Activated naive CD4-positive, alpha-beta T cell treated with anti-CD3 and anti-CD28 coated beads, Interleukin-2, amount 50 U/mL, for 16 hours (primary cell): ENCODE measurements at places on chromosomes 6 and 20.

DNA sequence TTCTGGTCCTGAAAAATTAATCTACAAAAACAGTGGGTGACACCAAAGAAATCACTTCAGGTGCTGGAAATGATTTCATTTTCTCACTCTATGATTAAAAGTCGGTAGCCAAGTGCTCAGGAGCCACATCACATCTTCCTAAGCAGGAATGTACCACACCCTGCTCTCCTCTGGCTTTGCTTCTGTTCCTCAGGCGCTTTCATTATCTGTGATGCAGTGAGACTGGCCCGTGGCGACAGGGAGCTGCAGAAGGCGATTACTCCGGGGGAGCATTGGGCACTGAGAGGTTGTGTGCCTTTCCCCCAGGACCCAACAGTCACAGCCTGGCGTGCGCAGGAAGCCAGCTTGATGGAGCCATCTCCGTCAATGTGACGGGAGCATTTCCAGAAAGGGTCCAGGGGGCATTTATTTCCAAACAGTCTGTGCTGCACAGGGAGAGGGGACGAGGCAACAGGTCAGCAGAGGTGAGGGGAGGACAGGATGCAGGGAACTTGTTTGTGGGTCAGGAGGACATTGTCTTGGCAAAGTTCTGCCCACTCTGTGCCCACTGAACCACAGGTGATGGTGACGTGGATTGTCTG, 5.6 kb upstream of the ZNF831 start:
- DNase-seq = no peak

DNA sequence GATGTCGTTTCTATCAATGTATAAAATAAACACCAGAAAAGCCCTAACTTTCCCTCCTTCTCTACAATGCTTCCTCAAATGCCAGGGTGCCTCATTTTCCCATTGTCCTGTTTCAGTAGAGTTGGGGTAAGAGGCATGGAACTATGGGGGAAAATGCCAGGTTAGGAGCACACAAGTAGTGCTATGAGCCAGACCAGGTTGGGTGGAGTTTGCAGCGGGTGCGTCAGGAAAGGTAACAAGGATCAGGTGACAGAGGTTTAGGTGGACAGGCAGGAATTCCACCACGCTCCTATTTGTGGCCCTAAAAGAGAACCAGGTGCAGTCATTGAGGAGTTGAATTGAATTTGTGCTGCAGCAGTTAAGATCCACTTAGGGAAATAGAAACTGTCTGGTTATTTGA, 36.5 kb downstream of the SYTL3 start:
- DNase-seq = no peak

- no peak for DNase-seq
Observed at GRCh38 chr20:45704969-45705637, at the start of gene WFDC10B. WFDC10B (minus strand) TSS chr20:45705019; CDS start chr20:45685992, 19,027 bp downstream.

DNA sequence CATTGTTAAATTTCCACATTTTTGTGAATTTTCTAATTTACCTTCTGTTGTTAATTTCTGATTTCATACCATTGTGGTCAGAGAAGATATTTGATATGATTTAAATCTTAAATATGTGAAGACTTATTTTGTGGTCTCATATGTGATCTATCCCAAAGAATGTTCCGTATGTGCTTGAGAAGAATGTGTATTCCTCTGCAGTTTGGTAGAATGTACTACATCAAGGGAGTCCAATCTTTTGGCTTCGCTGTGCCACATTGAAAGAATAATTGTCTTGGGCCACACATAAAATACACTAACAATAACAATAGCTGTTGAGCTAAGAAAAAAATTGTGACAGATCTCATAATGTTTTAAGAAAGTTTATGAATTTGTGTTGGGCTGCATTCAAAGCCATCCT, 176.2 kb upstream of the PRND start:
- DNase-seq = no peak

GRCh38 chr6:2977290-2977689, 5.9 kb upstream of the SERPINB6 start:
- no peak for DNase-seq

DNA sequence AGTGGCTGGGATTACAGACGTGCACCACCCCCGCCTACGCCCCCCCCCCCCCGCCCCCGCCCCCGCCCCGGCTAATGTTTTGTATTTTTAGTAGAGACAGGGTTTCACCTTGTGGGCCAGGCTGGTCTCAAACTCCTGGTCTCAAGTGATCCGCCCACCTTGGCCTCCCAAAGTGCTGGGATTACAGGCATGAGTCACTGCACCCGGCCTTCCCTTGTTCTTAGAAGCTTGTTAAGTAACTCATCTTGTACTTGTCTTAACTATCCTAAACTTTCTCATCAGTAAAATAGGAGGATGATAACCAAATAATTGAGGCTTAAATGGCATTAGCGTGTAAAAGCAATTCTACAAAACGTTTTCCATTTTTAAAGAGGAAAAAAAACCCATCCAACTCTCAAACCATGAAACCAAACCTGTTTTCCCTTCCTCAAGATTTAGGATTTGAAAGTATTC, 4.2 kb downstream of the CDYL start:
- no peak for DNase-seq

DNA sequence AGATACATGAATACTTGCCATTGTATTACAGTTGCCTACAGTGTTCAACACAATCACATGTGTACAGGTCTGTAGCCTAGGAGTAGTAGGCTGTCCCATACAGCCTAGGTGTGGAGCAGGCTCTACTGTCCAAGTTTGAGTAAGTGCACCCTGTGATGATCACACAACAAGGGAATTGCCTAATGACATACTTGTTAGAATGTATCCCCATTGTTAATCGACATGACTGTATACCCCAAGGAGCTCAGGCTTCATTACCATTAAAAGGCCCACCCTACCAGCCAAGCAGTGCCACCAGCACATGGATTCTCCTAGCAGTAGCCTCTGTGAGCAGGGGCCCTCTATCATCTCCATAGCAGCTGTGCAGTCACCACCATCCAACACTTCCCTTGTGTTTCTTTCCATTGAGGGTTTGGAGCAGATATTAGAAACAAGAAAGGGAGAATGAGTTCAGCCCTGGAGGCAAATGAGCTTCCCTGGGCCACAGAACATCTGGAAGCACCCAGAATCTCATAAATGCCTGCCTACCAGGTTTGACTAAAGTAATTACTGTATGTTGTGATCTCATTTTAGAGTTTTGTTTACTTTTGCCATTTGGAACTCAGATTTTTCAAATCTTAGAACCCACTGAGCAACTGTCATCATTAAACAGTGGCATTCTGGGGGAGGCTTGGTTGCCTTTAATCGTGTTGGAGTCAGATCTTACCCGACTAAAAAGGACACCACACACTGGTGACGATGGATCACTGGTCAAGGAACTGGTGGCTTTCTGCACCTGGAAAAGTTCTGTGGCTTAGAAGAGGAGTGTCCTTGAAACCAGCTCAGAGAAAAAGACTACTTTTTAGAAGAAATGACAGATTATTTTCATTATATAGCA, 104.9 kb downstream of the TULP4 start:
- DNase-seq = no peak

DNA sequence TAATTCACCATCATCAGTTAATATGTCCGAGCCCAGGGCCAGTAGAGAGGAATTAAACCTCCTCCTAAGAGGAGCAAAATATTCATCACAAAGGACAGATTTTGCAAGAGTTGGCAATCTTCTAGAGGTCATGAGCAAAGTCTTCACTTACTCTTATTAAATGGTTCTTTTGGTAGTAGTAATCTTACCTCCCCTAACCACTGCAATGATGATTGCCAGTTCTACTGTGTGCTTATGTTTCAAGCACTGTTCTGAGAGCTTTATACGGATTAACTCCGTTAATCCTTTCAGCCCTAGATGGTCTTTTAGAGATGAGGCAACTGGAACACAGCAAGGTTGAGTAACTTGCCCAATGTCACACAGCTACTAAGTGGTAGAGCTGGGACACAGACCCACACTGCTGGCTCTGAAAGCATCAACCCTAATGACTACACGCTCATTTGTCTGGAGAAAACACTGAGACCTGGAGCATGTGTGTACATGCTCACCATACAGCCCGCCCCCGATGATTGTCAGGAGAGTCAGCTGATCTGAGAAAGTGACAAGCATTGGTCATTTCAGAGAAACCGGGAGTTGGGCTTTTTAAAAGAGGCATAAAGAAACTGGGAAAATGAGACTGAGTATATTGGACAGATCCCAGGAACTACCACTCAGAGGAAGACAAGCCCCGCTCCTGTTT, 276.0 kb downstream of the NRN1 start:
- DNase-seq = no peak

DNA sequence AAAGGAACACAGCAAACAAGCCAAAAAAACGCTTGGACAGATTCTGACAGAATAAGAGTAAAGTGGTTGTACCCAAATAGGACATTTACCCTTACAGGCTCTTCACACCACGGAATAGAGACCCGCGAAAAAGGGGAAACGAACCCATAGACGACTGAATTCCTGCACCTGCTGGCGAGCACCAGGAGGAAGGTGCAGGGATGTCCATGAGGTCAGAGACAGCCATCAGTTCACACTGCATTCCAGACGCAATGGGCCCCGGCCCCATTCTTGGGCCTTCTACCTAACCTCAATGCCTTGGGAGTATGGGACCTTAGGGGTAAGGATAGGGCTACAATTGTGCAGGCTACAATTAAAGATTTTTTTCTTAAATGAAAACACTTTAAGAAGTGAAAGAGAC, 5.2 kb upstream of the DIDO1 start:
- DNase-seq = no peak

DNA sequence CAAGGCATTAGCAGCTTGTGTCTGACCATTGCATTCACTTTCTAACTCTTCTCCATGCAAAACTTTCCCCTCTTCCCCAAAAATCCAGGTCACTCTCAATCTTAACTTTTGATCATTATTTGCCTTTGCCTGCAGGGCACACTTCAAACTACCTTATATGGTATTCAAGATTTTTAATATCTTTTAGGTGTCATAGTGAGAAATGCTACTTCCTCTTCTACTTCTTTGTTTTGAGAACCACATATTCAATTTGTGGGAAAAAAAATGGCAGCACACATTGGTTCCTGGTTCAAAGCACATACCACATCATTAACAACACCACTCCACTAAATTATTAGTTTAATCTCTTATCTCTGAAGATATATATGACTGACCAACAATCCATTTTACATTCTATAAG, 1267.0 kb upstream of the CITED2 start:
- DNase-seq = no peak

GRCh38 chr6:157755746-157756411, 67.2 kb upstream of the SNX9 start:
- DNase-seq = peak; percentile 80

DNA sequence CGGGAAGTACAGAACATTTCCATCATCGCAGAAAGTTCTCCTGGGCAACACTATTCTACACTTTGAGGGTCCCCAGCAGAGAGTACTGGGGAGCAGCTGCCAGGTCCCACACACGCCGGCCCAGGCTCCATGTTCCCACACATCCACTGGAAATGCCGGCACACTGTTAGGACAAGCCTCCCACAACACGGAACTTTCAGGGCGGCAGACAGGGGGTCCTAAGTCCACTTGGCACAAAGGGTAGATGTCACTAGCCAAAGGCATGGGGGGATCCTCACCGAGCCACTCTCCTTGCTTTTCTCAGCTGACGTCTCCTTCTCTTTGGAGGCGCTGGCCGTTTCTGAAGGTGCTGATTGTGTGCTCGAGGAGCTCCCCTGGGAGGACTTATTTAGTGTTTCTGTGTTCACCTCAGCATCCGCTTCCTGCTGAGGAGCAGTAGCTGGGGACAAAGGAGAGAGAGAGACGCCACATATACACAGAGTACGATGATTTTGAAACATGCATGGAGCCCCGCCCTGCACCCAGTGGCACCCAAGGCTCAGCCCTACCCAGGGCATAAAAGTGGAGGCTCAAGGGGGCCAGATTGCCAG, 135.4 kb downstream of the ZMYND8 start:
- DNase-seq = no peak

GRCh38 chr6:144346719-144347447, 61.7 kb downstream of the UTRN start:
- DNase-seq = no peak

DNA sequence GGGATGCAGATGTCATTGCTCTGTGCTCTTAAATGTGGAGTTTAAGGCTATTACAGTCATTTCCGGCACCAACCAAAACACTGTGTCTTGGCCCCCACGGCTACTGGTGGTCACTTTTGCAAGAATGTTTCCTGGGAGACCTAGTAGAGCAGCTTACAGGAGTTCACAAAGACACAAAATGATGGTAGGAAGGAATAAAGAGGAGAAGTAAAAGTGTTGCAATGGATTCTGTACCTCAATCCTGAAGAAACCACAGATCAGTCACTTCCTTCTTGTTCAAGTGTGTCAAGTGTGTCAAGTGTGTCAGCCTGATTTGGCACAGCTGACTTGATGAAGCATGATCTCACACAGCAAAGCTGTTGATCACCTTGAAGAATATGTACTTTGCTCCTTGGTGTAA, 344.0 kb downstream of the PLCB1 start:
- DNase-seq = no peak

GRCh38 chr20:35939264-35939663, 15.0 kb downstream of the SCAND1 start:
- no peak for DNase-seq

DNA sequence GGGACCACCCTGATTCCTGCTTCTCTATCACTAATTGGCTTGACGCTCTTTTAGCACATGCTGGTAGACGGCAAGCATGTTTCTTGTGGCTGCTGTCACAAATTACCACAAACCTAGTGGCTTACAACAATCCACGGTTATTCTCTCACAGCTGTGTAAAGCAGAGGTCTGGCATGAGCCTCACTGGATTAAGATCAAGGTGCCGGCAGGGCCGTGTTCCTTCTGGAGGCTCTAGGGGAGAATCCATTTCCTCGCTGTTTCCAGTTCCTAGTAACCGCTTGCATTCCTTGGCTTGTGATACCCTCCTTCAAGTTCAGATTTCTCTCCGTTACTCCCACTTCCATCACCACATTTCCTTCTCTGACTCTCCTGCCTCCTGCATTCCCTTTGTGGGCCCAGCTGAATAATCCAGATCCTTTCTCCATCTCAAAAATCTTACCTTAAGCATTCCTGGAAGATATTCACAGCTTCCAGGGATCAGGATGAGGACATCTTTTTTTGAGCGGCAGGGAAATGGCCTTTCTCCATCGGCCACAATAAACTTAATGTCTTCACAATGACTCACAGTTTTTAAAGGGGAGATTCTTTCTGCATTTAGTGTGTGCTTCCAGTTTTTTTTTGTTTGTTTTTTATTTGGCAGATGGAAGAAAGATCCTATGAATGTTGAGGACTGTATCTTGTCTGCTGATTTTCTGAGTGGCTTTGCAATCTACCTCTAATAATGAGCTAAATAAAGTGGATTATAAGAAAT, 39.9 kb downstream of the BMP6 start:
- DNase-seq = no peak

DNA sequence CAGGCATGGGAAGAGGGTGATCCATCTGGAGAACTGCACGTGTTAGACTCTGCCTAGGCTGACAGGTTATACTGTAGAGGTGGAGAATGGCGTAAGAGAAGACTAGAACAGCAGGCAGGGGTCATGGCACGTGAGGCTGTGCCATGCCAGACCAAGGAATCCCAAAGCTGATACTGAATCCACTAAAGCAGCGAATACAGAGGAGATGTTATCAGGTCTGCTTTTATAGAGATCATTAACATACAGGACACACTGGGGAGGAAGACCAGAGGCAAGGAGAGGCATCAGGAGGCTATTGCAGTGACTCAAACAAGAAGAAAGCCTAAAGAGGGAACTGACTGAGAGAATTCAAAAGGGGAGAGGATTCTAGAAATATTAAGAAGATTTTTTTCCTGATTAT, 12.9 kb downstream of the PHACTR1 start:
- no peak for DNase-seq

GRCh38 chr6:170245475-170245992, 45.3 kb downstream of the DLL1 start:
- no peak for DNase-seq

GRCh38 chr20:62511915-62512610, 36.3 kb upstream of the GATA5 start:
- no peak for DNase-seq
